ENCODE measurements at places on chromosomes 2 and 18.
A peak's percentile ranks its signal among the peaks of the same experiment; 100 is the strongest.

DNA sequence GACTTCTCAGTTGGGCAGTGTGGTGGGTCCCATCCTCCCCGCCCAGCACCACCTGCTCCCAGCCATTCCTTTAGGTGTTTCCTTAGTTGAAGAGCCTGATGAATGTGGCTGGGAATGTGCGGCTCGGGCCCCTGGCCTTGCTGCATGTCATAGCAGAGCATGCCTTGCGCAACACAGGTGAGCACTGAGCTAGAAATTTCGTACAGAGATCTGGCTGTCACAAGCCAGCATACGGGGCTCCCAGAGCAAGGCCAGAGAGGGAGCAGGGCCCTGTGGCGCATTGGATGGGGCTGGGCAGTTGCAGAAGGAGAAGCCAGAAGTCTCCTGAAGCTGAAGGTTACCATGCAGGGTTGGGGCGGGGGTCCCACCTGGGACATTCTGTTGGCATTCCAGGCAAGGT lies 129.7 kb downstream of the WDSUB1 start:
- DNase-seq = no peak

- DNase-seq = peak; percentile 56
These were observed 660 bp upstream of the MBP start for GRCh38 chr18:77133051-77133834.

- DNase-seq = no peak
These were observed 14.9 kb upstream of the ITPRID2 start for GRCh38 chr2:181876614-181877063.

DNA sequence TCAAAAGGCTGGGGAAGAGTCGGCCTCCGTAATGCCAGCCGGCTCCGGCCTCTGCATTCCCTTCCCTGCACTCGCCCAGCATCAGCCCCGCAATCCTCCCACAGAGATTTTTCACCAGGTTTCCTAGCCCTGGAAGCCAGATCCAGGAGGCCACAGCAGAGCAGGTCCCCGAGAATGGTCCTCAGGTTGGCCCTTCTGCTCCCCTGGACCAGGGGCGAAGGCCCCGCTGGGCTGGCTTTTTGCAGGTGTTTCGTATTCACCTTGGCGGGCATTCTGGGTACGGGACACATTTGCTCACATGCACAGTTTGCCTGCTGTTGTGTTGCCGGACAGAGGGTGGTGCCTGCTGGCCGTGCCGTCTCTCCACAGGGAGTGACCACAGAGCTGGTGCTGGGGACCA lies 309.5 kb downstream of the NDUFA10 start:
- DNase-seq = no peak

DNA sequence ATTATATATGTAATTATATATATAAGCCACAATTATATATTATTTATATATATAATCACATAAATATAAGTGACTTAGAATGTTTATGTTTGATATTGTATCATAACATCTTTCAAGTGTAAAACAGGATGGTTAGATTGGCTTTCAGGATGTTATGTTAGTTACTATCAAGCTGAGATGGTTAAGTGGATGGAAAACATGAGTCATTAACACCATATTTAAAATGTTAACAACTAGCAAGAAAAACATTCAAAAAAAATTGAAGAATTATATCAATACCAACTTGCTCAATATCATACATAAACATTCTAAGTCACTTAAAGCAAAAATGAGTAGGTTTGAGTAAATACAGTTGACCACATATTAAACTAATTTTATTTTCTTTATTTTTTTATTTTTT lies 21.8 kb upstream of the RAB27B start:
- DNase-seq = no peak

DNA sequence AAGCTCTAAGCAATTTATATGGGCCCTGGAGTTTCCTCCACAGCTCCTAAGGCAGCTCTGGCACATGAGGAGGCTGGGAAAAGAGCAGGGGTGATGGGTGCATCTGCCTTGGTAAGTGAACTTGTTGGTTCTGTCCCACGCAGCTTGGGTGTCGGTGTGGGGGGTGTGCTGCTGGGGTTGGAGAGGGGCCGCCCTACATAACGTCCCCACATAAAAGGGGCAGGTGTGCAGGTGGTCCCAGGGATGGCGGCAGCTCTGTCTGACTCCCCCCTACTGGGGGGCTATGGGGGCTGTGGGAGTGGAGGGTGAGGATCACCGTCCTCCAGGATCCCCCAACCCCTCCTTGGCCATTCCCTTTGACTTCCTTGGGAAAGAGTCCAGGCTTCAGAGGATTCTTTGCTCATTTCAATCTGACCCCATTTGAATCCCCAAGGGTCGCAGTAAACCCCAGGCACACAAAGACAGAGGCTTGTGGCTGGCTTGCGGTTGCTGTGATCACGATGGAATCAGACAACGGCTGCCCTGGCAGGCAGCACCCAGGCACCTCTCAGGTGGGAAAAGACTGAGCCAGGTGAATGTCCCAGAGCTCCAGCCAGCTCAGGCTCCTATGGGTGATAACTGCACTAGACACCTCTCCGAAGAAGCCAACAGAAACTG lies 34.5 kb upstream of the CD8A start:
- DNase-seq = no peak

GRCh38 chr18:55375930-55376329 lies 212.1 kb downstream of the TCF4 start:
- no peak for DNase-seq

GRCh38 chr2:233142355-233142897 lies 82.3 kb downstream of the INPP5D start:
- DNase-seq = no peak
